ENCODE measurements at places on chromosomes 7 and 10. TPM values are rescaled to one million over a fixed set of nuclear protein-coding genes. Genes with fewer than 3 reads are reported as not detected.

DNA sequence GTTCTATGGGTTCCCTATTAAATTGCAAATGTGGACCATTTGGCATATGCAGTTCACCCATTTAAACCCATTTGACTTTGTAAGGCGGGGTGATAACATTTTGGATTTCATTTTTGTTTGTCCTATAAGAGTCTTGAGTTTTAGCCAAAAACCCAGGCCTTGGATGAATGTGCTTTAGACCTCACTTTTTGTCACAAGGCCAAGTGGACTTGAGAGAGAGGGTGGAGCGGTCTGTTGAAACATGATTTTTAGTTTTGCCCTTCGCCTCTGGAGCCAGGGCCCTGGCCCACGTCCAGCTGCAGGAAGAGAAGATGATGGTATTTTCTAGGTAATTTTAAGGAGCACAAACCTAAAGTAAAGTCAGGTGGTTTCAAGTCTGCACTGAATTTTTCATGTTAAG, 260.1 kb downstream of the SLC25A13 start:
- no peak for DNase-seq

DNA sequence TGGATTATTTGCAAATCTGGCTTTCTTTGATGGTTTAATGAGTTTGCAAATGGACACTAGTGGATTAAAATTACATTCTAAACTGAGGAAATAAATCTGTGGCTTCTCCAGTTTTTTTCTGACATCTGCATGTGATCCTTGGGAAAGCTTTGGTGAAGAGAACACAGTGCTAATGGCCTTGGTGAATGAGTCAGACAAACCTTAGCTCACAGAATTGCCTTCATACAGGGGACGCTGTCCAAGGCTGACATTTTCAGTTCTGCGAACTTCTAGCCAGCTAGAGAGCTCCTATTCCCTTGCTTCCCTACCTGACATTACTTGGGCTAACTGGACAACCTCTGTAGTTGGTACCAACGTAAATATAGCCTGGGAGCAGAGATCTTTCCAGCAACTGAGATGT, 21.2 kb downstream of the BMPER start:
- DNase-seq: no peak

- DNase-seq: no peak
Measured at GRCh38 chr7:72265071-72265904, 146.8 kb downstream of the CALN1 start.

GRCh38 chr10:132420469-132420980, 23.5 kb downstream of the PWWP2B start:
- no peak for DNase-seq

- no peak for DNase-seq
Measured at GRCh38 chr10:18021725-18022480, 70.2 kb downstream of the SLC39A12 start.

DNA sequence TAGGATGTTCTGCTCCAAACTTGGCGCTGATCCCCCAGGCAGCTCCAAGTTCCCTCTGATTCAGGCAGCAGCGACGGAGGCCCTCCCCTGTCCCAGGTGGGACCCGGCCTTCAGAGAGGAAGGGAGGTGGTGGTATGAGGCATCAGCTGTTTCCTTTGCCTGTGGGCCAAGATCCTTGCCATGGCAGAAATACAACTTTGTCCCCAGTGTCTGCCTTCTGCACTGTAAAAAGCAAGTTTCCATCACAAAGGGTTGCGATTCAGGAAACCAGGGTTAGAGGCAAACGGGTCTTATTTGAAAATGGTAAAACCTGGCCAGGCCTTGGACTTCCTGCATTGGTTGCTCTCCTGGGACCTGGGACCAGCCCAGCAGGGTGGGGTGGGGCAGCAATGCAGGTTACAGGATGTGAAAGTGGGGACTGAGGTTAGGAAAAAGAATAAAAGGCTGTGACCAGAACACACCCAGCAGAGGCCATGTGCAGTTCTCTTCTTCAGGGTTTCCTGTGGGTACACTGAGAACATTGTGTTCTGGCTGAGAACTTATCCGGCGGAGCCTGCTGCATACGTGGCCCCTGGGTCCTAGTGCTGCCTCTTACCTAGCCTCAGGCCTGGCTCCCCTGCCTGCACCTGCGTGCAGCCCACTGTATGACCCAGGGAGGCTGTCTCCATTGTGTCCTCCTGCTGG, 25.1 kb upstream of the DDIT4 start:
- peak; percentile 86 for DNase-seq

DNA sequence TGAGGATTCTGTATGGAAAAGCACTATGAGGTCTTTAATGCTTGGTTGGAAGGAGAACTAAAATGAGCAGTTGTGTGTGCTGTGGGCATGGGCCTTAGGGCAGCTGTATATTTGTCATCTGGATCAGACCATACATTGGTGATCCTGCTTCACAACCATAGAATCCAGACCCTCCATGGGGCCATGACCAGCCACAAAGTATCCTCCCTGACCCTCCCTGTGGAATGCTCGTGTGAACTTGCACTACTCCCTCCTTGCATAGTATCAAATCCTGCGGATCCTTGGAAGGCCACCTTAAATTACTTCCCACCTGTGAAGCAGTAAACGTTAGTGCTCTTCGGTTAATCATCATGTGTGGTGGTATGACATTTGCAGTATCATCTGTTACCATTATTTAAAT, 67.1 kb downstream of the BMPR1A start:
- no peak for DNase-seq

GRCh38 chr10:4170181-4170580, 385.2 kb upstream of the KLF6 start:
- no peak for DNase-seq

DNA sequence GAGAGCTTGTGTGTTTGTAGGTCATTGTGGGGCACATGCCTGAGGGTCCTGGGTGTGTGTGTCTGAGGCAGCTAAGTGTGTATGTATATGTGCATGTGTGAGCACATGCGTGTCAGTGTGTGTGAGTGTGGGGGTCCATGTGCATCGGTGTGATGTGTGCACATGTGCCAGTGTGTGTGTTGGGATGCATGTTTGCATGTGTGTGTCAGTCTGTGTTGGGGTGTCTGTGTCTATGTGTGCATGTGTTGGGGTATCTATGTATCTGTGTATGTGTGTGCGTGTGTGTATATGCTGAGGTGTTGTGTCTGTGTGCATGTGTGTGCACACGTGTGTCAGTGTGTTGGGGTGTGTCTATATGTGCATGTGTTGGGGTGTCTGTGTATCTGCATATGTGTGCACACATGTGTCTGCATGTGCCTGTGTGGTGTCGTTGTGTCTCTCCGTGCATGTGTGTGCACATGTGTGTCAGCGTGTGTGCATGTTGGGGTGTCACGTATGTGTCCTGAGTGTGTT, 33.3 kb downstream of the PWWP2B start:
- no peak for DNase-seq

DNA sequence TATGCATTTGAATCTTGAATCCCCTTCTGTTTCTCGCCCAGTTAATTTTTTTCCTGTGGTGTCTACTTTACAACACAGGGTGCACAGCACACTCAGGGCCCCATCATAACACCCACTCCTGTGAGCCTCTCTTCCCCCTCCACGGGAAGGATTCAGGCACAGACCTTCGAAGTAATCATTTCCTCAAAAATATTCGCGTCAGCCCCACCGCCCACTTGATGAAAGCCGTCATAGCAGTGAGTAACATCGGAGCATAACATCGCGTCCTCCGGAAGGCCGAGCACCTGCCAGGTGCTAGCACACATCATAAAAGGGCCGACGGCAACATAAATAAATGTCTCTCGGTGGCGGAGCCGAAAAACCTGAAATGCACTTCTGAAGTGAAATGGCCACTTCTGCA, 201.7 kb upstream of the ADARB2 start:
- DNase-seq: no peak

GRCh38 chr10:17154116-17154515, 24.5 kb upstream of the CUBN start:
- no peak for DNase-seq

DNA sequence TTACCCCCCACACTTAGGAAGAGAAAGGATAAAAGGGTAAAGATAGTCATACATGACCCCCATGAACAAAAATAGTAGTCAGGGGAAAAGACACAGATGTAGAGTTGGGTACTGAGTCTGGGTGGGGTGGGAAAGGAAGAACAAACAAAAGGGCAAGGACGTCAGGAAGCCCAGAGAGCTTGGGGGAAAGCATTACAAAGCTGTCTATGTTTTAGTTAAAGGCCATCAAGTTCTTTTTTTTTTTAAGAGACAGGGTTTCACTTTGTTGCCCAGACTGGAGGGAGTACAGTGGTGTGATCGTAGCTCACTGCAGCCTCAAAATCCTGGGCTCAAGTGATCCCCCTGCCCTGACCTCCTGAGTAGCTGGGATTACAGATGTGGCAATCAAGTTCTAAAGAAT, 98.4 kb upstream of the PDLIM1 start:
- DNase-seq: no peak

- no peak for DNase-seq
Measured at GRCh38 chr10:124627866-124628675, 116.1 kb downstream of the FAM53B start.

- no peak for DNase-seq
Measured at GRCh38 chr7:74068378-74069085, 15.1 kb upstream of the LIMK1 start.

GRCh38 chr10:22686347-22686746, 28.0 kb downstream of the PIP4K2A start:
- DNase-seq: no peak

The ABCF2 gene
- total RNA-seq: 23.1 TPM

The OR2A7 gene
- total RNA-seq: 3.0 TPM

The OR6V1 gene
- not detected for total RNA-seq

The GIMAP1 gene
- total RNA-seq: 21.0 TPM

The OPALIN gene
- not detected for total RNA-seq

The GLI3 gene
- not detected for total RNA-seq

The EPHB6 gene
- 7.0 TPM for total RNA-seq

Measured in activated CD4-positive, alpha-beta memory T cell treated with anti-CD3 and anti-CD28 coated beads, Interleukin-2, amount 10 ng/mL, durations not matched to agents 7 days and 5 days (primary cell).